SHP77 treated with DMSO at 0.1 percent for 48 hours (cell line): ENCODE measurements at places on chromosomes 11 and 22.
A peak's percentile ranks its signal among the peaks of the same experiment; 100 is the strongest.

DNA sequence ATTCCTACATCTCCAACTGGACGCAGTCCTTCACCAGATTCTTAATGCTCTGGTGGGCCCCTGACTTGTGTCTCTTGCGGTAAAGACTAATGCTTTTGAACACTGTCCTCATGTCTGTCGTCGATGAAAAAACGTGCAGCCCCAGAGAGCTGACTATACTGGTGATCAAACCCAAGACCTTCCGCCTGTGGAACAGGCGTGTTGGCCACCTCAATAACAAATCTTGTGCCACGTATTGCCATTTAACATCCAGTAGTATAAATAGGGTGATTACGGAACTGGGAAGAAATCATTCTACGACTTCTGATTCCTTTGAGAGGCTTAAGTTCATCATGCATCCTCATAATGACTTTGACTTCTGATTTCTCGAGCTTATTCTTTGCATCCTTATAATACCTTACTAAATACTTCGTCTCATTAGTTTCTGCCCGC is 45.6 kb downstream of the OR4D9 start:
- DNase-seq = no peak

DNA sequence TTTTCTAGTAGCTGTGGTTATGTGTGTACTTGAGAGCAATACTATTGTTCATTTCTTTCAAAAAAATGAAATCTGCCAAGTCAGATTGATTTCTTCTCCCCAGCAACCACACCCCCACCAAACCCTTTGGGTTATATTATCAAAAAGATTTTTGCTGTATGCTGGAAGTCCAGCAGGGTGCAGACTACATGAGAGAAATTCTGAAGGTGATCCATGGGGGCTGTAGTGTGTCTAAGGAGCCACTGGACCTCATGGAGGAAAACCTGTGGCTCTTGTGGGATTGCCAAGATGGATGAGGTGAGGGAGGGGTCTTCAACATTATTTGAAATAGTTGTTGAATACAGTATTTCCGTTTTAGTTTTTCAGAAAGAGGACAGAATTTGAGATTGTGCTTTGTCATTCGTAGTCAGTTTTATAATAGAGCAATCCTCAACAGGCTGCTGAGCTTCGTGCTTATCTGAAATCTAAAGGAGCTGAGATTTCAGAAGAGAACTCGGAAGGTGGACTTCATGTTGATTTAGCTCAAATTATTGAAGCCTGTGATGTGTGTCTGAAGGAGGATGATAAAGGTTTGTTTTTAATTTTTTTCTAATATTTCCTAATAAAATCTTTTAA is 3.1 kb downstream of the EIF3M start:
- DNase-seq = no peak

DNA sequence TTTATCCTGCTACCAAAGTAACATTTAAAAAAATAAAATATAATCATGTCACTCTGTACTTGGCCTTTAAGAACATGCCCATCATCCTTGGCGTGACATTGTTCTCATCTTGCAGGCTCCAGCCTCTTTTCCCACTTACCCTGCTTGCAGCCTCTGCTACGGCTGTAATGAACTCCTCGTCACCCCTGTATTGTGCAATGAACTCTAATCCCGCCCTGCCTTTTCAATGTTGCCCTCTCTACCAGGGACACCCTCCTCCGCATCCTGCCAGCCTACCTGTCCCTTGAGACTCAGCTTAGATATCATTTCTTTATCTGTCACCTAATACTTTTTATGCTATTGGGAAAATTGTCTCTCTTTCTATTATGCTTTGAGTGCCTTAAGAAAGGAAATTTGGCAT is 12.6 kb upstream of the MMP20 start:
- DNase-seq = no peak

DNA sequence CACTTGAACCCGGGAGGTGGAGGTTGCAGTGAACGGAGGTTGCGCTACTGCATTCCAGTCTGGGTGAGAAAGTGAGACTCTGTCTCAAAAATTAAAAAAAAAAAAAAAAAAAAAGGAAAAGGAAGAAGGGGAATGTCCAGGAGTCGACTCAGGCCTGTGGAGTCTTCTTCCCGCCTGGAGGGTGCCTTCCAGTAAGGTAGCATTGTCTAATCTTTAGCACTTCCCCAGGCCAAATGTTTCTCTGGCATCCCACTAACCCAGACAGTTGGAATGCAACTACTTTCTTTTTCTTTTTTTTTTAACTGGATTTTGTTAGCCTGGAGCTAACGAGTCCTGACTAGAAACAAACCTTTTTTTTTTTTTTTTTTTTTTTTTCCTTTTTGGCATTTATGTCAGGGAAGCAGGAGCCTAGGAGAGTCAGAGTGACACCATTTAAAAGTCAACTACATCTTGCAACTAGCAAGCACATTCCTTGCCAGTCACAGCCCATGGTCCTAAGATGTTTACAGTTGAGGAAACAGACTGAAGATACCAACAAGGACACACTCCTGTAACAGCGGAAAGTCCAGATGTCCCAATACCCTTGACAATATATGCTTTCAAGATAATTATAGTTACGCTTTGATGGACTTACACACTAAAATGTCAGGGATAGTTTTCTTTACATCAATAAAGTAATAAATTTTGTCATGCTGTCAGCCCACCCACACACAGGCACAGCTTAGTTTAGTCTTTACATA is 10.6 kb downstream of the PLET1 start:
- no peak for DNase-seq

DNA sequence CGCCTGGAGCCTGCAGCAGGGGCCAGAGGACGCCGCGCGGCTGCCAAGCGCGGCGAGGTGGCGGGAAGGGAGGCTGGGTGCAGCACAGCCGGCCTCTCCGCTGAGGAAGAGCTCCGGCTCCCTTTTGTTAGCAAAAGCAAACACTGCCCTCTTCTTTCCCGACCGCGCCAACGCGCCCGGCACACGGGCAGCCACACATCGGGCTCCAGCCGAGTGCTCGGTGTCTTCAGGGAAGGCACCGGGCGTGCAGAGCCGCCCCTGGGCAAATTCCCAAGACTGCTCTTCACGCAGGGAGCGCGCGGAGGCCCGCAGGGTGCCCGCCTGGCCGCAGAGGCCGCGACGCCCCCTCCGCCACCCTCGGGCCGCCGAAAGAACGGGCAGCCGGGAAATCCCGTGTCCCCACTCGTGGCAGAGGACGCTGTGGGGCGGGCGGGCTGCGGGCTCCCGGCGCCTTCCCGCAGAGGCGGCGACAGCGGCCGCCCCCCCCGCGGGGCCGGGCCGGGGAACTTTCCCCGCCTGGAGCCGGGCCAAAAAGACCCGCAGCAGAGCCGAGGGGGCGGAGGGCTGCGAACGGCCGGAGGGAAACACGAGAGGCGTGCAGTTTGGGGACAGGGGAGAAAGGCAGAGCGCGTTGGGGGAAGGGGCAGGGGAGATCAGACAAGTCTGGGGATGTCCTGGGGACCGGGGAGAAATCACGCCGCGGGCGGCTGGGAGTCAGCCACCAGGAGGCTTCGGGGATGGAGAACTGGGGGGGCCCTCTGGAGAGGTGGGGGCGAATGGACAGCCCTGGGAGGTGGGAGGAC is 931 bp downstream of the CADM1 start:
- no peak for DNase-seq

DNA sequence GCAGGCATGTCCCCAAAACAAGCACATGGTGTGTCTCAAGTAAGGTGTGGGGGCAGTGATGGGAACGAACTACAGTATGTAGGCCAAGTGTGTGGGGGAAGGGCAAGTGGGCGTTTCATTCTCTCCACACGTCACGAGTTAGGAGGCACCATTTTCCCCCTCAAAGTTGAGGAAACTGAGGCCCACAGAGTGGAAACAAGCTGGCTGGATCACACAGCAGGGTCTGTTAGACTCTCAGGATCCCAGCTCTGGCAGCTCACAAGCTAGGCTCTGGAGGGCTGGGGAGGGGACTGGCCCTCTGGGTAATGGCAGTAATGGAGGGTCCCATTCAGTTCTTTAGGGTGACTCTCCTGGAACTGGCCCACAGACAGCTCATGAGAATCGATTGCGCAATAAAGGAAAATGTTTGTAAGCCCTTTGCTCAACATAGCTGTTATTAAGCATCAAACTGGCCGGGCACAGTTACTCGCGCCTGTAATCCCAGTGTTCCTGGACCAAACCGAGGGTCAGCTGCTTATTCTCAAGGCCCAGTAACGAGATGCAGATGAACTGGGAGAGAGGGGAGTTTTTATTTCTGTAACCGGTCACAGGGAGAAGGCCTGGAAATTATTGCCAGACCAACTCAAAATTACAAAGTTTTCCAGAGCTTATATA is 24.1 kb upstream of the TUB start:
- no peak for DNase-seq

DNA sequence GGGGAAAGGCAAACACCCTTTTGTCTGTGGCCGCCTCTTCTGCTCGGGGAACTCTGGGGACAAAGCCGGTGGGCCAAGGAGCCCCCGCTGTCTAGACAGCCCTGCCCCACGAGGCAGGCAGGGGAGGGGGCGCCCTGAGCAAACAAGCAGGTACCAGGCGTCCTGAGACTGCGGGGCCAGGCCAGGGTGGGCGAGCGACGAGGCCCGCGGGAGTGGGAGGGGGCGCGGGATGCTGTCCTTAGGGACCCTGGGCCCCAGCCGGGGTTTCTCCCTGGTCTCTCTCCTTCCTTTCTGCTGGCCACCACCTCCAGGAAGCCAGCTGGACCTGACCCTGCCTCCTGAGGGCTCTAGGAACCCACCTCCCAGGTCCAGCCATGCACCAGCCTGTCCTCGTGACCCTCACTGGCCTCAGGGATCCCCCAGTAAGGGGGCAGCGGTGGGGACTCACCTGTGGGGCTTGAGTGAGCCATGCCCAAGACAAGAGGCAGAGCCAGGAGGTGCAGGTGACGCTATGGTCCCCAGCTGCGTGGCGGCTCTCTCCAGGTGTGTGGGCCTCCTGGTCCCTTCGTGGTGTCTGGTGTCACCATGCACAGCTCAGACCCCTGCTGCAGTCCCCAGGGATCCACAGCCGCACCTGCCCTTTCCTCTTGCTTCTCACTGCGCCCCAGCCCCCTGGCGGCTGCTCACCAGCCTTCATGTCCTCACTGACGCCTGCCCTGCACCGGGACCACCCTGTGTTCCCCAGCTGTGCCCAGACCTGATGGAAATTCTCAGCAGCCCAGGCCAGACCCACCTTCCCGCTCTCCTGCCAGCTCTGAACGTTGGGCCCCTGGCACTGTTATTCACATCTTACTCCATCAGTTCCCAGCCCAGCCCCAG is 26.5 kb upstream of the MUC5AC start:
- no peak for DNase-seq

DNA sequence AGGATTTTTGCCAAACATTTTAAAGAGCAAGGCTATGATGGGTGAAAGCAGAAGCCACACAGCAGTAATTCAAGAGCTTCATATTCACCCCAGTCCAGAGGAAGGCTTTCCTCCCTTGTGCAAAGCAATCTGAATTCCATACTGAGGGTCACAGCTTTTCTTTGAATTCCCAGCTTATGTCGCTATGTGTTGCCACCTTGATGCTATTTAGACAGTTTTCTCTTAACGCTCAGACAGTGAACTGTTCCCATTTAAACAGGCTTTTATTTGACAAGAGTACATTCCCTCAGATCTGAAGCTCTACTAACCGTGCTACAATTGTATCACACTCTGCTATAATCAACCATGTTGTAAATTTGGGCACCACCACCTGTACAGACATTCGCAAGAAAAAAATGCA is 279.7 kb downstream of the CADM1 start:
- no peak for DNase-seq

DNA sequence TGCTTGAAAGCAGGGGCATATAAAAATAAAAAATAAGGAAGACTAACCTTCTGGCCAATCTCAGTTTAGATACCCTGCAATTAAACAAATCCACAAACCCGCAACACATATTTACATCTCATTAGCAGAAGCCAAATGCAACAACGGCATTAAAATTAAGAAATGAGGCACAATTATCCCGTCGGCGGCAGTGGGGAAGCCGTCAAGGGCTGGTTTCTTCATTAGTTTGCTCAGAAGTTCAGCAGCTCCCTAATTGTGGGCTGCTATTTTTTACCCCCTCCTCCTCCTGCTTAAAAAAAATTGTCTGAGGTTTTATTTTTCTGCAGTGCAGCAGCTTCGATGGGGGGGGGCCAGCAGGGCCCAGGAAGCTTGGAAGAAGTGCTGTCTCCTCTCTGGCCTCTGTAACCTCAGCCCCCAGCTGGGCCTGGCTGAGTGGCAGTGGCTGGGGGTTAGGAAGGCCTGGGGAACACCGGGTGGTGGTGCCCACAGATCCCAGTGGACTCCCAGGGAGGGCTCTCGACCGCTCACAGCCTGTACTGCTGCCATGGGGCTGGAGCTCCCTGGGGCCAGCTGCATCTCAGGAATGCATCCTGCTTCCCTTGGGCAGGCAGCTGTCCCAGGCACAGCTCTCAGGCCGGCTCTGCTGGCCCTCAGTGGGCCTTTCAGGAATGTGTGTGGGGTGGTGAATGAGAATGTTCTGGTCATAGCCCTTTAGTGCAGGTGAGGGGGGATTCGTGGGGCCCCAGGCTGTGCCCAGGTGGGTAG is 148.7 kb upstream of the B3GAT1 start:
- DNase-seq = no peak

GRCh38 chr22:37623075-37624016 is 14.7 kb downstream of the GGA1 start:
- peak; percentile 30 for DNase-seq

DNA sequence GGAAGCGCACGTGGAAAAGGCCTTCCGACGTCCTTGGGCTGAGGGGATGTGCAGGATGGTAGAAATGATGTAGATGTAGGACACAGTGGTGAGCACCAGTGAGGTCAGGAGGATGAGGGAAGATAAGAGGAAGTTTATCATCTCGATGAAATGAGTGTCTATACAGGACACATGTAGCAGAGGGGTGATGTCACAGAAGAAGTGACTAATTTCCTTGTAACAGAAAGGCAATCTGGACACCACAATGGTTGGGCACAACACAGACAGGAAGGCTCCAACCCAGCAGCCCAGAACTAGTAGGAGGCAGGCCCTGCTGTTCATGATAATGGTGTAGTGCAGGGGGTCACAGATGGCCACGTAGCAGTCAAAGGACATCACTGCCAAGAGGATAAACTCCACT is 35.0 kb upstream of the OR6M1 start:
- DNase-seq = no peak

GRCh38 chr11:98036810-98037209 is 983.9 kb upstream of the CNTN5 start:
- DNase-seq = no peak

- no peak for DNase-seq
Observed at GRCh38 chr22:25764270-25765015, 22.5 kb downstream of the MYO18B start.

GRCh38 chr11:7563281-7563680 is 49.5 kb downstream of the PPFIBP2 start:
- no peak for DNase-seq

DNA sequence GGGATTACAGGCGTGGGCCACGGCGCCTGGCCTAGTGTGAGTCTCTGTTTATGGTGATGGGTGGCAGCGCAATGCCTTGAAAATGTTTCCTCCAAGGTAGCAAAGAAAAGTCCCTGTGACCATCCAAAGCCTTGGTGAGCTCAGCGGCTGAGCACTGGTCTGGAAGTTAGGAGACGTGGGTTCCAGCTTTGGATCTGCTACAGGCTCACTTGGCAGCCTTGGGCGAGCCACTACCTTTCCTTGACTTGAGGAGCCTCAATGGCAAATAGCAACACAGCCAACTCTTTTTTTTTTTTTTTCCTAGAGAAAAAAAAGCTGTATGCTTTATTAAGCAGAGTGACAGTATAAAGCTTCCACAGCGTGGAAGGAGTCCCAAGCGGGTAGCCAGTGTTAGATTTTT is 61.3 kb upstream of the RASD2 start:
- no peak for DNase-seq

GRCh38 chr11:4887591-4887990 is 5.9 kb downstream of the OR51T1 start:
- DNase-seq = no peak
